ENCODE measurements at places on chromosomes 11 and 22.

DNA sequence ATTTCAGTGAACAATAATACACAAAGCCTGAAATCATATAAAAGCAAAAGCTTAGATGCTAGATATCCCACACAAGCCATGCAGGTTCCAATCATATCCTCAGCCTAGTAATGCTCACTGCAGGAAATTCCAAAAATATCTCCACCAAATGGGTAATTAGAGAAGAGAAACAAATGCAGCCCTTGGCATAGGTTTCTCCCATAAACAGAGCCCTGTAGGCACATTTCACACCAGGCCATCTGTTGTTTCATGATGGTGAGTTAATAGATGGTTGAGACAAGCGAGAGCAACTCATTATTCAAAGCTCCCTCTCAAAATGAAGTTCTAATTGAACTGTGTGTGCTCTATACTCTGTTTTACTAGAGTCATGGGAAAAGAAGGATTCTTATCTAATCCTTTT, 154.6 kb upstream of the TRPC6 start:
- no peak for DNase-seq

- no peak for DNase-seq
Measured at GRCh38 chr11:17839450-17839849, 104.9 kb downstream of the KCNC1 start.

GRCh38 chr11:9664276-9665171, 647 bp downstream of the SWAP70 start:
- peak; percentile 82 for DNase-seq

- no peak for DNase-seq
Measured at GRCh38 chr11:2165571-2165970, 4.6 kb upstream of the INS start.

Data from ELF-1 (cell line).